HEK293T (cell line): ENCODE measurements at places on chromosomes 1 and 21.

DNA sequence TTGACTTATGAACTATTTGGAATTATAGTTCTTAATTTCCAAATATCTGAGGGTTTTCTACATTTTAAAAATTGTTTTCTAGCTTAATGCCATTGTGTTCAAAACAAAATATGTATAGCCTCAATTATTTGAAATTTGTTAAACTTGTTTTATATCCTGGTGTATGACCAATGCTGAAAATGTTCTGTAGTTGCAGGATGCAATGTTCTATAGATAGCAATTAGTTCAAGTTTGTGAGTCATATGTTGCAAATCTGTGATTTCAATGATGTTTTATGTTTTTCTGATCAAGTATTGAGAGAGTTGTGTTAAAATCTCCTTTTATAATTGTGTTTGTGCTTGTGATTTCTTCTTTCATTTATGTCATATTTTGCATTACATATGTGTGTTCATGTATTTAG is 517.5 kb downstream of the ADGRL2 start:
- DNase-seq: no peak

DNA sequence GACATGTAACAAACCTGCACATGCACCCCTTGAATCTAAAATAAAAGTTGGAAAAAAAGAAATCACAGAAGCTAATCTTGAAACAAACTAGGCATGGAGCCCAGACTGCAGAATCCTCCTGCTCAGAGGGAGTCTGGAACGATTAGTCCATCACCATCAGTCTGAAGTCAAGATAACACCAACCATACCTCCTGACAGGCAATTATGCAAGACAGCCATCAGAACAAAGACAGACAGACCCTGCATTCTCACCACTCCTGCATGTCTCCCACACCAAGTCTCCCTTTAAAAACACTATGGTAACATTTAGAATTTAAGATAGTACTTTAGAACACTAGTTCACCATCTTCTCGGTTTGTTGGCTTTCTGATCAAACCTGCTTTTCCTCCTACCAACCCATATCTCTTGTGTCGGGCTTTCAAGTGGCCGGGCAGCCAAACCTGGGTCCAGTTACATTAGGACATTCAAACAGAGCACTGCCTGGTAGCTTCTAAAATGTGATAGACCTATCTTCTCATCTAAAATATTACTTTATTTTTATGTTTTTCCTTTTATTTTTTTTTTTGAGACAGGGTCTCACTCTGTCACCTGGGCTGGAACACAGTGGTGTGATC is 10.1 kb downstream of the YARS1 start:
- no peak for DNase-seq

GRCh38 chr1:210690236-210690635 is 361.5 kb downstream of the HHAT start:
- no peak for DNase-seq

- DNase-seq: no peak
Measured at GRCh38 chr1:60949154-60949825, 133.1 kb upstream of the NFIA start.

- DNase-seq: no peak
Measured at GRCh38 chr1:174956976-174957375, 42.8 kb upstream of the CACYBP start.

DNA sequence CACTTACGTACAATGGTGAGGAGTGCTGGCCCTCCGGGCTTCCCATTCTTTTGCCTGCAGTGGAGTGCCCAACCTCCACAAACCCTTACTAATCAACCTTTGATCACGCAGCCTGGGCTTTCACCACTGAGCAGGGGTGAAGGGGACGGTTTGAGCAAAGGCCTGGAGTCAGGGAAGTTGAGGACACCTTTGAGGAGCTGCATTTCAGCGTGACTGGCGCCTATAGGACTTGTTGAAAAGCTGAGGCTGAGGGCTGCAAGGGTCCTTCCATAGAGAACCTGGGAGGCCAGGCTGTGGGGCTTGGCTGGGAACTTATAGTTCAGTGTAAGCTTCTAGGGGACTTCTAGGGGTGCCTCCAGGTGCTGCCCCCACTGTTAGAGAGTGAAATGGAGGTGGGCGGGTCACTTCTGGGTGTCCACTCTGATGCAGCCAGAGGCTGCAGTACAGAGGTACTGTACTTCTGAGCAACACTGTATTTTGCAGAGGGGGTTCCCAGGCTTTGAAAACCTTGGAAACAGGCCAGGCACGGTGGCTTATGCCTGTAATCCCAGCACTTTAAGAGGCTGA is 9.8 kb downstream of the SYTL1 start:
- no peak for DNase-seq

- DNase-seq: no peak
Measured at GRCh38 chr1:10188133-10188650, 22.2 kb upstream of the KIF1B start.

GRCh38 chr1:53735261-53735660 is 3.7 kb downstream of the GLIS1 start:
- DNase-seq: no peak
